Osteoblast (primary cell): ENCODE measurements at places on chromosomes 4 and X. TPM values are rescaled to one million over a fixed set of nuclear protein-coding genes. Genes with fewer than 3 reads are reported as not detected.

- no peak for DNase-seq
- no peaks in the 10 kb centered on the region for H3K36me3 ChIP-seq
- H3K27me3 ChIP-seq = no peaks in the 10 kb centered on the region
- no peak overlapping the region for H3K4me3 ChIP-seq
Measured at GRCh38 chr4:137082061-137082460, 450.2 kb downstream of the PCDH18 start.

- peak overlapping the region; percentile 61 for H3K27ac ChIP-seq
- no peak for DNase-seq
- peak overlapping the region; percentile 16 for H3K4me3 ChIP-seq
- H3K27me3 ChIP-seq = no peaks in the 10 kb centered on the region
Measured at GRCh38 chrX:14738643-14739042, 134.2 kb downstream of the FANCB start.

- peaks cover 1% of the 10 kb centered on the region for H3K4me1 ChIP-seq
- no peak overlapping the region for H3K27ac ChIP-seq
- no peak overlapping the region for H3K4me3 ChIP-seq
- H3K27me3 ChIP-seq = no peaks in the 10 kb centered on the region
- DNase-seq = no peak
Measured at GRCh38 chr4:159169404-159170302, 66.8 kb downstream of the RAPGEF2 start.

- peaks cover 28% of the 10 kb centered on the region for H3K36me3 ChIP-seq
- H3K27ac ChIP-seq = no peak overlapping the region
- H3K4me3 ChIP-seq = no peak overlapping the region
- H3K4me1 ChIP-seq = peaks cover 6% of the 10 kb centered on the region
- H3K27me3 ChIP-seq = no peaks in the 10 kb centered on the region
- no peak for DNase-seq
Measured at GRCh38 chr4:185378264-185378663, 17.5 kb downstream of the LRP2BP start.

DNA sequence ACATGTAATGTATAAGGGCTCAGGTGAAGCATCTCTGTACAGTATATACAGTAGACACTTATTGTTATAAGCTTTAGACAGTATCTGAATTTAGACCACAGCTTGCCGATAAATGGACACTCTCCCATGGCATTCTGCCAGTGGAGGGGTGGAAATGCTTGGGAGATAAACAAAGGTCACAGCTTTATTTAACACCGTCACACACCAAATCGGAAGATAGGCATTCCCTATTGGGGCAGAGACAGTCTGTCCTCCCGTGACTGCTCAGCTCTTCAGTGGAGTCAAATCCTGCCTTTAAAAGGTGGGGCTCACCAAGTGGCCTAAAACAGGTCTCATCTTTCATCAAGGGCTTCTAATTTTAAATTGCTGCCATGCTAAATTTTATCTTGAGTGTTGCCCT lies 178.8 kb downstream of the CAMK2D start:
- no peak overlapping the region for H3K4me3 ChIP-seq
- H3K27ac ChIP-seq = no peak overlapping the region
- H3K36me3 ChIP-seq = peaks cover 6% of the 10 kb centered on the region
- no peak for DNase-seq
- peaks cover 15% of the 10 kb centered on the region for H3K4me1 ChIP-seq

DNA sequence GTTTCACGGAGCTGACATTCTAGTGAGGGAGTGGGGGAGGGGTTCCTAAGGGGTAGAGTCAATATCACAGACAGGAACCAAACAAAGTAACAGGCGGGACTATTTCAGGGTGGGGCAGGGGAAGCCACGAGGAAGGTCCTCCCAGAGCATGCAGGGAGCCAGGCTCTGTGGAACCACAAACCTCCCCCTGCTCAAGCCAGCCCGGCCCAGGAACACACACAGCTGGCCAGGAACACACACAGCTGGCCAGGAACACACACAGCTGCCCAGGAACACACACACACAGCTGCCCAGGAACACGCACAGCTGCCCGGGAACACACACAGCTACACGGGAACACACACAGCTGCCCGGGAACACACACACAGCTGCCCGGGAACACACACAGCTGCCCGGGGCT lies 24.8 kb downstream of the EVC2 start:
- no peaks in the 10 kb centered on the region for H3K27me3 ChIP-seq
- no peaks in the 10 kb centered on the region for H3K4me1 ChIP-seq
- DNase-seq = no peak
- peaks cover 58% of the 10 kb centered on the region for H3K36me3 ChIP-seq

GRCh38 chr4:27293831-27294230 lies 433.2 kb downstream of the STIM2 start:
- no peaks in the 10 kb centered on the region for H3K4me1 ChIP-seq
- DNase-seq = no peak
- H3K27ac ChIP-seq = no peak overlapping the region

DNA sequence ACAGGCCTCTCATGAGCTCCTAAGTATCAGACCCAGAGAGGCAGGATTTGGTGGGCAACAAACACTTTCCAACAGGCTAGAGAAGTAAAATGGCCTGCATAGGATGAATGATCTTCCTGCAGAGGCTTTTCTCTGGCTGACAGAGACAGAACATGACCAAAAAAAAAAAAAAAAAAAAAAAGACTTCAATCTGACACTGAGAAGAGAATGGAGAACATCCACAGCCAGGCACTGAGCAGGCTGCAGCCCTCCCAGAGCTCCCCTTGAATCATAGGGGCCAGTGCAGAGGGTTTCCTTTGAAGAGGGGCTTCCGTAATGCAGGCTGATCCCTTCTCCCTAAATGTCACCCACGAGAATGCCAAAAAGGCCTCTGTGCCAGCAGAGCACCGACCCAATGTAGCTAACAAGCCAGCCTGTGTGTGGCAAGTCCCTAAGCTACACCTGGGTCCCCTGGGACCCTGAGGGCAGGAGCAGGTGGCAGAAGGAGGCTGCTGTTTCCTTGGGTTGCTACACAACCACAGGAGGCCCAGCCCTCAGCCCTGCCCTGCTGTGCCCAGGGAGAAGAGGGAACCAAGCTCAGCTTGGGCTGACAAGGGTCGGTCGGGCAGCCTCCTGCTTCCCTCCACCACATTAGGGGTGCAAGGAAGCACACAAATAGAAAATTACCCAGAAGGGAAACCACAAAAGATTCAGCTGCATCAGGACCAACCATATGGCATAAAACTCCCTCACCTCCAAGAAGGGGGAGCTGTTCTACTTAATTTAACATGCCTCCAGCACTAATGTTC lies 55.6 kb downstream of the MAP7D2 start:
- no peak overlapping the region for H3K27ac ChIP-seq
- H3K27me3 ChIP-seq = peaks cover 3% of the 10 kb centered on the region
- H3K4me3 ChIP-seq = no peak overlapping the region
- H3K36me3 ChIP-seq = no peaks in the 10 kb centered on the region
- DNase-seq = no peak

DNA sequence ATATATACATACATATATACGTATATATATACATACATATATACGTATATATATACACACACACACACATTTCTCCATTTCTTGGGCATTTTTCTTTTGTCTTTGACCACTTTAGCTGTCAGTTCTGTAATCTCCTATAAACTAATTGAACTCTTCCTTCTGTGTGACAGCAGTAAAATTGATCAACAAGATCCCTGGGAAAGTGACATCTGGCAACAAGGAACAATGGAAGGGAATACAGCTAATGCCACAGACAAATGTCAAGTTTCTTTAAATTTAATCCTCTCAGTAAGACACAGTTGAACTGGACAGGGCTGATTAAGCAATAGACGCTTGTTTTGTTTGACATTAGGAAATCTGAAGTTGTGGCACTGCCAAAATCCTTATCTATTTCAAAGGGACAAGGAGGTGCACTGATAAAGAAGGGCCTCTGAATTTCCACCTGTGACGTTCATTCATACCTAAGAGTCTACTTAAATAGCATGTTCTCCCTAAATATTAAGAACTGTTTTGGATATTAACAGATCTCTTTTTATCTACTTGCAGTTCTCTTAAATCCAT lies 126.9 kb downstream of the RNF150 start:
- peak; percentile 15 for DNase-seq
- peaks cover 15% of the 10 kb centered on the region for H3K4me1 ChIP-seq

- no peaks in the 10 kb centered on the region for H3K36me3 ChIP-seq
- no peak for DNase-seq
- no peak overlapping the region for H3K4me3 ChIP-seq
- no peaks in the 10 kb centered on the region for H3K27me3 ChIP-seq
Measured at GRCh38 chrX:134407065-134407376, 52.9 kb upstream of the HPRT1 start.

- H3K36me3 ChIP-seq = no peaks in the 10 kb centered on the region
- no peaks in the 10 kb centered on the region for H3K27me3 ChIP-seq
- no peak overlapping the region for H3K27ac ChIP-seq
- H3K4me3 ChIP-seq = no peak overlapping the region
- H3K4me1 ChIP-seq = no peaks in the 10 kb centered on the region
Measured at GRCh38 chrX:74104356-74105015, 199.5 kb upstream of the ZCCHC13 start.

- no peaks in the 10 kb centered on the region for H3K36me3 ChIP-seq
- H3K27me3 ChIP-seq = peaks cover 14% of the 10 kb centered on the region
- H3K27ac ChIP-seq = no peak overlapping the region
- no peak overlapping the region for H3K4me3 ChIP-seq
Measured at GRCh38 chr4:73006286-73006990, 63.1 kb downstream of the COX18 start.

DNA sequence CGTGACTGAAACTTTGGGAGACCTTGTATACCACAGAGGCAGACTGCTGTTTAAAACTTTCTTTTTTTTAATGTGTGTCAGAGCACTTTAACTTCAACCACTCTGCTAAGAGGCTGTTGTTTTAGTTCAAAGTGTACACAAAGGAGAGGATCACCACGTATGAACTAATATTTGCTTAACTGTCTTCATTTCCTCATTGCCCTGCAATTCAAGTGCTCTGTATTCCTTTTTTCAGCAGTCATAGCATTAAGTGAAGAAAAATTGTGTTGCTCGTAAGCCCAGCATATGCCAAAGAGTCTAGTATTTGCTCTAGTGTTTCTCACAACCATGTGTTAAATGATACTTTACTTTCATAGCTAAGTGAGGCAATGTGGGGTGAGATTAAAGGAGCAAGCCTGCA lies 63.0 kb upstream of the HHIP start:
- no peaks in the 10 kb centered on the region for H3K36me3 ChIP-seq
- no peak overlapping the region for H3K4me3 ChIP-seq
- DNase-seq = no peak

HHIP gene
- total RNA-seq = 0.59 and 0.72 TPM in 2 replicates

ADH1A gene
- total RNA-seq = not detected in 2 replicates

MMAA gene
- total RNA-seq = 4.3 and 5.0 TPM in 2 replicates

XPNPEP2 gene
- total RNA-seq = not detected in 2 replicates

GATA1 gene
- not detected in 2 replicates for total RNA-seq

DUX4 gene
- total RNA-seq = not detected in 2 replicates

GPRIN3 gene
- total RNA-seq = under 0.01 and 0.29 TPM in 2 replicates

FAM47A gene
- not detected in 2 replicates for total RNA-seq

EDNRA gene
- 6.2 and 9.4 TPM in 2 replicates for total RNA-seq

CCKAR gene
- total RNA-seq = 0.59 and 2.5 TPM in 2 replicates

CAPN6 gene
- total RNA-seq = not detected in 2 replicates

USP9X gene
- total RNA-seq = 164 and 170 TPM in 2 replicates

AREG gene
- total RNA-seq = under 0.01 and 0.36 TPM in 2 replicates
